ENCODE measurements at places on chromosomes 13 and 19.

GRCh38 chr19:52896431-52897137 is 851 bp downstream of the ZNF320 start:
- no peak for DNase-seq

DNA sequence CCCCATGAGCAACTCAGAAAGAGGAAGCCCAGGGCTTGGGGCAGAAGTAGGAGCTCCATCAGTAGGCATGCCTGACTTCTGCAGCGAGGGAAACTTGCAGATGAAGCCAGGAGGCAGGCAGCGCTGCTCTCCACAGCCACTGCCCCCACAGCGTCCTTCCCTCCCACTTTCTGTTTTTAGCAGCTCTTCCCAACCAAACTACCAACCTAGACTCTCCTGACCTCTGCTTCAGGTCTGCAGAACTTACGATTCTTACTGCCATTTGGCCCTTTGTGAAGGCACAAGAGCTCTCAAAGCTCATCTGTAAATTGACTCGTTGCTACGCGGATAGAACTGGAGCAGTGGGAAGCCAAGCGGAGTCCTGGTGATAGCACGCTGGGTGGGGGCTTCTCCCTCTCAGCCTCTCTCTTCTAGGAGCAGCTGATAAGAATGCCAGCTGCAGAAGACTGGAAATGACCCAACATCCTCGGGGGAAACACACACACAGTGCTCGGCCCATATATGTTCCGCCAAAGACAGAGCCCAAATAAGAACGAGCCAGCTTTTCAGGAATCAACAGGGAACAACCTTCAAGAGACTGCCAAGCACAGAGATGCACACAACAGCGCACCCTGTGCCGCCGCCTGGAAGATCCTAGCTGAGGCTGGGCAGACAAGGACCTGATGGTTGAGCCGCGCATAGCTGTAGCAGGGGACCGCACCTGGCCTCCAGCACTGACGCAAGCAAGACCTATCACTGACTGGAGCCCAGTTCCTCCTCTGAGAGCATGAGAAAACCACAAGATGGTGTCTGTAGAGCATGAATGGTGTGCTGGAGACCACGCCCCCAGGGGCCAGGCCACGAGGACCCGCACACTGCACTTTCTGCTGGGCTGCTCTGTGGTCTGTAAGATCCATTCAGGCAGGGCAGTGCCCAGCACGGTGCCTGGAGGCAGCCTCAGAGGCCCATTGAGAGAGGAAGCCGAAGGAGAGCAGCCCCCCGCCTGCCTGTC is 15.9 kb upstream of the SLC35E1 start:
- peak; percentile 78 for DNase-seq

GRCh38 chr19:47094557-47095475 is 18.8 kb downstream of the ZC3H4 start:
- DNase-seq, result peak; percentile 63

DNA sequence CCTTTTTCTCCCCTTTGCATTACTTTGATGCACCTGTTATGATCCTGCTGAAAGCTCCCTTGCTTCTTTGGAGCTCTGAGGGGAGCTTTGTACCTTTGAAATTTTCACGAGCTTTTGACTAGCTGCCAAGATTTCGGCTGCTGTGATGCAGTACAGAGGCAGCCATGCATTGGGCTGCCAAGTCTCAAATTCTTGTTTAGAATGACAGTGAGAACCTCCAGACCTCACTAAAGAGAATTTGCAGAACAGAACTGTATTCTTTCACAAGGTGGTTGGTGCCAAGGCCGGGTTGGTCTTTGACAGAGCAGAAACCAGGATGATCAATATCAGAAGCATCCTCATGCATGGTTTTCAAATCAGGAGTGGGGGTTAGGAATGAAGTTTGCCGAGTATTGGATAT is 414.8 kb downstream of the GPC5 start:
- DNase-seq, result no peak

DNA sequence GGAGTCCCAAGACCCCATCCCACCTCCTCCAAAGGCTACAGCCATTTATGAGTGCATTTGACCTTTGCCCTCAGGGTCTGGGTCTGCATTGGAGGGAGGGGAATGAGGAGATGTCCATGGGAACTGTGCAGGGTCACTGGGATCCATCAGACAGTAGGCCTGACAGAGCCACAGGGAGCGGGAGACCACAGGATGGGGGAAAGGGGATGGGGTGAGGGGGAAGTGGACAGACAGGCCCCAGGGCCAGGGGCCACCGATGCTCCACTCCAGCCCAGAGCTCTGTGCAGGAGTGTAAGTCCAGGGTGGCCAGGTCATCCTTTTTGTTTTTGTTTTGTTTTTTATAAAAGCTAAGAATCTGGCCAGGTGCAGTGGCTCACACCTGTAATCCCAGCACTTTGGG is 82.5 kb downstream of the CHST8 start:
- no peak for DNase-seq

- peak; percentile 35 for DNase-seq
Measured at GRCh38 chr19:49432141-49433073, 7.2 kb downstream of the GFY start.

DNA sequence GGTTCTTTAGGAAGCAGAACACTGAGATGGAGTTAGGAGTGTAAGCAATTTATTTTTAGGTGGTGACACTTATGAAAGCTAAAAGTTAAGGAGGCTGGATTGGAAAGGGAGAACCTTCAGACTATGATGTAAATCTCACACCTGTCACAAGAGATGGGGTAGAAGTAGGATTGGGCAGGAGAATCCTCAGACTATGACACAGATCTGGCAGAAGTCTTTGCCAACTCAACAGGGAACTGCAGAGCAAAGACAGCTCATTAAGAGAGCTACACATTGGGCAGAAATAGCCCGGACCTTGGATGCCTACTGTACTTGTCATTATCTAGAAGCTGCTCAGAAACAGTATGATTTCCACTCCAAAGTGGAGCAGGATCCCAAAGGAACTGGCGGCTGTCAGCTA is 134.4 kb downstream of the DNAJC15 start:
- no peak for DNase-seq

DNA sequence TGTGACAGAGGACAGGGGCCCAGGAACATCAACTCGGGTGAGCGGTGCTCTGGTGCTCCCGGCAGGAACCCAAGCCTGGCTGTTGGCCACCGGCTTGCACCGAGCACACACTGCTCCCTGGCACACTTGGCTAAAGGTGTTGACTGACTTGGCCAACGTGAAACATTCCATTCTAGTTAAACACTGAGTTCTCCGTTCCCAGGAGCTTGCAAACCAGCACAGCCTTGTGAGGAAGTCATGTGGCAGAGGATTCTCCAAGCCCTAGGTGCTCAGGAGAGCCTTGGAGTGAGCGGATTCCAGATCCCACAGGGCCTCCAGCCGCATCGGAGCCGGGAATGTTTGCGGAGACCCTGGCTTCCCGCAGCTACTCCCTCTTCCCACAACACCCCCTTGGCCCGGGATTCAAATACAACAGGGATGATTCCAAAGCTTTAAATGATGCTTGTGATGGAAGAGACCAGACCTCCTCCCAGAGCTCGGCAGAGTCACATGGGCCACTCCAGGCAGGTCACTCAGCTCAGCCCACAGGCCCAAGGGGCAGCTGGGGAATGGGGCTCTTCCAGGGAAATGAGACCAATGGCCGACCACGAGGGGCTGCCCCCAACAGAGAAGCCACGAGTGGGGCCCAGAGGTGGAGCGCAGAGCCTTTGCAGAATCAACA is 2.9 kb downstream of the C13orf46 start:
- DNase-seq, result no peak

- peak; percentile 33 for DNase-seq
Measured at GRCh38 chr19:17184371-17184841, 30.8 kb upstream of the USE1 start.

DNA sequence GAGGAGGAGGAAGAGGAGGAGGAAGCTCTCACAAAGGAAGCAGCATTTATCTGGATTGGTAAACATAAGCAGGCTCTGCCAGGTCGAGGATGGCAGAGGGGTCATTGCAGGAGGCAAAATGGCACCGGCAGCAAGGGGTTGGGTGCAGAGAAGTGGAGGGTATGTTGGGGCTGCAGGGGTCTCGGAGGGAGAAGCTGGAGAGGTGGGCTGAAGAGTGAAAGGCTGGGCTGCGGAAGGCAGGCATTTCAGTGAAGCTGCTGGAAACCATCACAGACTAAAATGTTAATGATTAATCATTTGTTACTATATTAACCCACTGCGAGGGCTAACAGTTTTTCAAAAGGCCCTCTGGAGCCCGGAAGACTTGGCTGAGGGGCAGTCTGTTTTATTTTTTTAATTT is 24.6 kb downstream of the TPT1 start:
- DNase-seq, result no peak

- no peak for DNase-seq
Measured at GRCh38 chr13:40558656-40559055, 107.8 kb downstream of the FOXO1 start.

- peak; percentile 24 for DNase-seq
Measured at GRCh38 chr13:40910324-40911050, 108.6 kb downstream of the ELF1 start.

GRCh38 chr19:4844348-4845179 is 13.1 kb upstream of the TICAM1 start:
- no peak for DNase-seq

GRCh38 chr19:42284591-42285341 is 15.7 kb downstream of the CIC start:
- no peak for DNase-seq

- no peak for DNase-seq
Measured at GRCh38 chr13:112060899-112061366, 6.0 kb upstream of the SOX1 start.

- no peak for DNase-seq
Measured at GRCh38 chr19:4682417-4683200, 12.5 kb upstream of the MYDGF start.

DNA sequence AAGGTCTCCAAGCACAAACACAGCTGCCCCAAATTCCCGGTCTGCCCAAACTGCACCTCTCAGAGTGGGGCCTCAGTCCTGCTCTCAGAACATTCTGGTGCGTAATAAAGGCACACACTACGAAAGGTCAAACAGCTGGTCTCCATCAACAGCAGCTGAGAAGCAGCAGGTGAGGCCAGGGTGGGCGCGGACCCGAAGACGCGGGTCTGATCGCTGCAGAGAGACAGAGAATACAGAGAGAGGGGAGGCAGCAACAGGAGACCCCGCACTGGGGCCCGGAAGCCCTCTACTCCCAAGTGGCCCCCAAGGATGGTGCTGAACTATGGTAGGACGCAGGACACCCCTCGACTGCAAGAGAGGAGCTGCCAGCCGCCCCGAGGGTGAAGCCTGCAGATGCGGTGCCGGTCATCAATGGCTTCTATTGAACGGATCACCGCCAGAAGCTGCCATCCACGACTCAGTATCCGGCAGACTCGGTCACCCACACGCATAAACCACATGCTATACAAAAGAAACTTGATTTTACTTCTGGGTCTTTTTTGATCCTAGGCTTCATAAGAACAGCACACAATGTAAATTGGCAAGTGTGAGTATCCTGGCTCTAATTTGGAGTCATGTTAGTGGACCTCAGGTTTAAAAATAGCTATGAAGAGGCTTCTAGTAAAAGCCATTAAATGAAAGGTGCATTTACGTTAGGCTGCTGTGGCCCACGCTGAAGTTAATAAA is 33.4 kb downstream of the STK24 start:
- no peak for DNase-seq

GRCh38 chr19:47176627-47177090 is 46.0 kb downstream of the SAE1 start:
- peak; percentile 35 for DNase-seq

DNA sequence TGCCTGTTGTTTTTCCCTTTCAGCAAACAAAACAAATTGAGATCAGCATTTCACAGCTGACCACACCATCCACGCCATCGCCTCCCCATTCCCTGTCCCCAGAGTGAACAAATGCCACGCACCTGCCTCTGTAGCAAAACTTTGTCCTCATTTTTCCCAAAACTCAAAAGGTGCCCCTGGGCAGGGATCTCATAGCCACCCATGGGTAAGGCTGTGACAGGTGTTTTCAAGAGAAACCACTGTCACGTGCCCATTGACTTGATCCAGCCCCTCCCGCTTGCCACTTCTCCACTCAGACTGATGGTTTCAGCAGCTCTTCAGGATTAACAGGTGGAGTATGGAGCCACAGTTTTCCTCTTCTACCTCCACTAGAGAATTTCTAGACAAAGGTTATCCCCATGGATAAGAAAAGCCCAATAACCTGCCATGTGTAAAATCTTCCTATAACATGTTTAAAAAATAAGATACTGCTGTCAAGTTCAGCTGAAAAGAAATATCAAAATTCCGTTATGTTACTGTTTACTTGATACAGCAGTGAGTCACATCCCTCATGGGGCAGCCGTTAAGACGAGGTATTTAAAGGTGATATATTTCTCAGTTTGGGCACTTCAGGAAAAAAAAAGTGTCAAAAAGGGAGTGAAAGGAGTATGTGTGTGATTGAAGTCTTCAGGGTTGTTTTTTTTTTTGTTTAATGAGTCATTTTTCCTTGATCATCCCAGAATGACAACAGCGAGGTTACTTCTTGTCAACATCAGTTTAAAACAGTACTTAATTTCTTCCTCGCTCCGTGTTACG is 63.5 kb upstream of the GPR183 start:
- DNase-seq, result no peak

- no peak for DNase-seq
Measured at GRCh38 chr19:39645800-39646411, 9.8 kb upstream of the LGALS16 start.

GRCh38 chr19:49987159-49987698 is 26.3 kb upstream of the SIGLEC11 start:
- DNase-seq, result peak; percentile 82

All from stimulated activated CD4-positive, alpha-beta T cell treated with anti-CD3 and anti-CD28 coated beads, Interleukin-1b, Interleukin-23, amount 100 ng/mL, for 48 hours (primary cell).